ENCODE measurements at places on chromosomes 1 and 21.

DNA sequence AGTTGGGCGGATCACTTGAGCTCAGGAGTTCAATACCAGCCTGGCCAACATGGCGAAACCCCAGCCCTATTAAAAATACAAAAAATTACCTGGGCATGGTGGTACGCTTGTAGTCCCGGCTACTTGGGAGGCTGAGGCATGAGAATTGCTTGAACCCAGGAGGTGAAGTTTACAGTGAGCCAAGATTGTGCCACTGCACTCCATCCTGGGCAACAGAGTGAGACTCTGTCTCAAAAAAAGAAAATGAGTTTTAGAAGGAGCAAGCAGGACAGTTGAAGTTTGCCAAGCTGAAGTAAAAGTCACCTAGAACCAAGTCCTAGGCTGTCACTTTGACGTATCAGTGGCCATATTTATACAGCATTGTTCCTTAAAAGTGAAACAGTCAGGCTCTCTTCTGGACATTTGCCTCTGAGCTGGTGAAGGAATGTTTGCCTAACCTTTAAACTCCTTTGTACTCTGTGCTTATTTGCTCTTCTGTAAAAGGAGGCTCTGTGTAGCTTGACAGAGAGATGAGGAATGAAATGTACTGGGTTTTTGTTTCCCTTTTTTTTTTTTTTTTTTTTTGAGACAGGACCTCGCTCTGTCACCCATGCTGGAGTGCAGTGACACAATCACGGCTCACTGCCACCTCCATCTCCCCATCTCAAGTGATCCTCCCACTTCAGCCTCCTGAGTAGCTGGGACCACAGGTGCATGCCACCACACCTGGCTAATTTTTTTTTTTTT is 2.8 kb downstream of the RAB4A start:
- DNase-seq: no peak

GRCh38 chr1:42165511-42166210 is 1.1 kb upstream of the GUCA2A start:
- no peak for DNase-seq

GRCh38 chr1:3847081-3847480 is 9.9 kb downstream of the CEP104 start:
- DNase-seq: no peak

DNA sequence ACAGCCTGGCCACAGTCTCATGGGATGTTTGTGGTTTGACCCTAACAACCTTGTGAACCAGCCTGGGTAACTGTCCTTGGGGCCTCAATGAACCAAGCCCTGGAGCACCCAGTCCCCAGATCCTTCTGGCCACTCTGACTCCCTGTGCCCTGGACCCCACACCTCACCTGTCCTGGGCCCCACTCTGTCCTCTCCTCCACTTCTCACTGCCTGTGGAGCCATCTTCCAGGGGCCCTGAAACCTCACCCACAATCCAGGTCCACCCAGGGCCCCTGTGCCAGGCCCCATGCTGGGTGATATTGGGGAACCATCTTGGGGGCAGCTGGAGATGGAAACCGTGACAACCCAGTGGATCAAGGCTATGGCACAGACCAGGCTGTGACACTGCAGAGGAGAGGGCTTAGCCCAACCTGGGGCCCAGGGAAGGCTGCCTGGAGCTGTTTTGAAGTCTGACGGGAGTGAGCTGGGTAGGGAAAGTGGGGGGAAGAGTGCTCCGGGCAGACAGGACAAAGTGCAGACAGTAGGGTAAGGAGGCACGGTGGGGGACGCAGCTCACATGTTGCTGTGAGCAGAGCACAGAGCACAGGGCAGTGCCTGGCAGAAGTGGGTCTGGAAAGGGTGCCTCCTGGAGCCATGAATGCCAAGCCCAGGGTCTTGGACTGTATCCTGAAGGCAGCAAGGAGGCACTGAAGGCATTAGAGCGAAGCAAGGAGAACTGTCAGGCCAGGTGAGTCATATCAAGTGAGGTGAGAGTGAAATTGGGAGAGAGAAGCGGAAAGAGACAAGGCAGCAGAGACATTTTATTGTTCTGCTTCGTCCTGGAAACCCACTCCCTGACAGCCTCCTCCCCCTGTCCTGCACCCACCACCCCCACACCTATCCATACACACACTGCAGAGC is 12.1 kb upstream of the LRP8 start:
- DNase-seq: no peak

DNA sequence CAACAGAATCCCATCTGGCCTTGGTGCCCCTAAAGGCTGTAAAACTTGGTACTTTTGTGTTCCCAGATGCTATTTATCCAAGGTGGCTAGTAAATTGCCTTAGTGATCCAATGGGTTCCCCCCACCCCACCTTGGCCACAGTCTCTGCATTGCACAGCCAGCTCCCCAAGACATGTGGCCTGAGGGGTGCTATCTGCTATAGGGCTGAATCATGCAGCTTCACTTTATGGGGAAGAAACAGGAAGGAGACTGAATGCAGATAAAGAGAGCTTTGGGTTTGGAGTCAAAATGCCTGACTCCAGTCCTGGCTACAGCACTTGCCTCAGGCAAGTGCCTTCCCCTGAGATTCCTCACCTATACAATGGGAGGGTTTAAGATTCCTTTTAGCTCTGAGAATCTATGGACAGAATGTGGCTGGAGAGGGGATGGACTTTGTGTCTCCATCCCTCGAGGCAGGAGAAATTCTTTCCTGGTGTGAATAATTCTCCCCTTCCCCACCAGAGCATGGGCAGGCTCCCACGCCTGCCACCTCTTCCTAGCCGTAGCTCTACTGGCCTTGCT is 6.5 kb downstream of the RHEX start:
- DNase-seq: no peak
